Kidney (tissue), 22 donors: ENCODE measurements at places on chromosomes 3 and 15.
A peak's percentile ranks its signal among the peaks of the same experiment; 100 is the strongest.

DNA sequence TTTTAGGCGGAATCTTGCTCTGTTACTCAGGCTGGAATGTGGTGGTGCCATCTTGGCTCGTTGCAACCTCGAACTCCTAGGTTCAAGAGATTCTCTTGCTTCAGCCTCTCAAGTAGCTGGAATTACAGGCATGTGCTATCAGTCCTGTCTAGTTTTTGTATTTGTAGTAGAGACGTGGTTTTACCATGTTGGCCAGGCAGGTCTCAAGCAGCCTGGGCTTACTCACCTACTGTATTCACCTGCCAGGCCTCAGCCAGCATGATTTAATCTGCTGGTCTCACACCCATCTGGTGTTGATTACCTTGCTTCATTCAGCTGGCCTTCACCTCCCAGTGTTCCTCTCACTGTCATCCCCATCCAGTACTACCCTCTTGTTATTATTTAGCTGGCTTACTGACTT, 102.0 kb downstream of the IL12A start:
- no peak for DNase-seq

- DNase-seq = no peak
Observed at GRCh38 chr3:37287776-37288175, 113.4 kb upstream of the LRRFIP2 start.

GRCh38 chr15:58467722-58468423, 36.1 kb downstream of the LIPC start:
- DNase-seq = peak; percentile 67

DNA sequence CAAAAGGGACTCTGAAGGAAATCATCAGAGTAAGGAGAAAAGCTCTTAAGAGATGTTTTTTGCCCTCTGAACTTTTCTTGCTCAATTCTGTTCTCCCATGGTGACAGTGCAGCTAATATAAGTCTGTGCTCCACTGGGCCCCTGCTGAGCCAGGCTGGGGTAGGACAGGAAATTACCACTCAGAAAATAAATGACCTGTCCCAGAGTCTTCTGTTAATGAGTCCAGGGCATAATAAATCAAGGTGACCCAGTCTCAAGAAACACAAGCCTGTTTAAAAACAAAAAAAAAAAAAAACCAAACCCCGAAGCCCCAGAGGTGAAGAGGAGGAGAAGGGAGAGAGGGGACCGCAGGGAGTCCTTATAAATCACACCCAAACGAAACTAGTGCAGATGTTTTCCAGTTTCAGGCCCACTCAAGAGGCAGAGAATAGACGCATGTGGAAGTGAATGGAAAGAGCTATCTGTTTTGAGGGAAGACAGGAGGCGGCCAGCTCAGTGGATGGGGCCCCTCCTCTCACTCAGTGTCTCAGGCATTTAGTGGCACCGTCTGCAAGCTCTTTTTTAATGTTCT, 59.8 kb upstream of the BOC start:
- peak; percentile 87 for DNase-seq

DNA sequence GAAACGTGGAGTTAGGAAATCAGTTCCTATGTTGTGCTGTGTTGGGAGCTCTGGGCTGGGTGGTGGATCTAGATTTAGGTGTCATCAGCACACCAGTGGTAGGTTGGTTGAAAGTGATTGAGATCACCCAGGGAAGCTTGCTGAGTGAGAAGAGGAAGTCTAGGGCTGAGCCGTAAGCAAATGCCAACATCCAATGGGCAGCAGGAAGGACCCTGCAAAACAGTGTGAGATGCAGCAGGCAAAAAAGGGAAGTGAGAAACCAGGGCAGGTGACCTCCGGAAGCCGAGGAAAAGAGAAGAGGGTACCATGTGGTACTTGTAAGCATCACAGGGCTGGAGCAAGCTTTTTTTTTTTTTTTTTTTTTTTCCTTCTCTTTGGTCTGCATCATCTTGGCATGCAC, 15.9 kb upstream of the COPG1 start:
- no peak for DNase-seq

DNA sequence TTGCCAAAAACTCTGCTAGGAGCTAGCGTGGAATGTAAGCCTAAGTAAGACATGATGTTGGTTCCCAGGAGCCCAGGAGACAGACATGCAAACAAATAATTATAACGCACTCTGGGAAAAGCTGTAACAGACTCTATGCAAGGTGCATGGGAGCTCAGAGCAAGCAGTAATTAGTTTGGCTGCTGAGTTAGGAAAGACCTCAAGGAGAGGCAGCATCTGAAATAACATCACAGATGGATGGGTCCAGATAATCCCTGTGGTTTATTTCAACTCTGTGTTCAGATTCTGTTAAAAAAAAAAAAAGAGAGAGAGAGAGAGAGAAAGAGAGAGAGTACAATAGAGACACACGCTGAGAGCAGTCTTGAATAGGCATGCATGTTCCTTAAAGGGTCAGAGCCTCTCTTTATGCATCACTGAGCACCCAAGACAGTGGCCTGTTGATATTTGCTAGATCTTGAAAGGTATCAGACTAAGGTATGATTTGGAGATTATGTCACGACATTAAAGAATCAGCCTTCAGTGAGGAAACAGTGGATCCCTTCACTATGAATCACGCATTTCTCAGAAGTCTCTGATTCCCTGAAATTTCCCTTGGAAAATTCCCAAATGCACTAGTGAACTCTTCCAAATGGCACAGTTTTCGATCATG, 124.4 kb upstream of the LIPC start:
- no peak for DNase-seq
